IMR-90 (cell line): ENCODE measurements at places on chromosomes 2 and 18. TPM values are rescaled to one million over a fixed set of nuclear protein-coding genes. Genes with fewer than 3 reads are reported as not detected.

DNA sequence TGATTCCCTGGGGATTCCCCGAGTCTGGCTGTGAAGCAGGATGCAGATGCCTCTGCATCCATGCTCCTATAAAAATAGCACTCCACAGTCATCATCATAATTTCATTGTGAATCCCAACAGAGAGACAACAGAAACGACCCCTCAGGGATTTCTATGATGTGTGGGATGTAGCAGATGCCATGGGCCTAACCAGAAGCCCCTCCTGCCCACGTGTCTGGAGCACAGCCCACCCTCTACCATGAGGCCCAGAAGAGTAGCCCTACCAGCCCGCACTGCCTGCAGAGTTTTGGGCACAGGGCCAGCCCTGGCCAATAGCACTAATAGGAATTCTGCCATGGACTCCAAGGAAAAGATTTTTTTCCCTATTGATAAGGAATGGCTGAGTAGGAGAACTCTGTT, 66.6 kb downstream of the GYPC start:
- no peak for DNase-seq

AMER3 gene
- total RNA-seq, result not detected in 2 replicates

GKN2 gene
- not detected in 2 replicates for total RNA-seq

HDAC4 gene
- total RNA-seq, result 3.3 and 7.2 TPM in 2 replicates

GRCh38 chr2:171800639-171801038, 93.4 kb downstream of the SLC25A12 start:
- DNase-seq, result peak; percentile 12

GPR75 gene
- total RNA-seq, result 1.4 and 1.7 TPM in 2 replicates

- peak; percentile 67 for DNase-seq
Measured at GRCh38 chr2:149703281-149703680, 115.7 kb upstream of the MMADHC start.

DNA sequence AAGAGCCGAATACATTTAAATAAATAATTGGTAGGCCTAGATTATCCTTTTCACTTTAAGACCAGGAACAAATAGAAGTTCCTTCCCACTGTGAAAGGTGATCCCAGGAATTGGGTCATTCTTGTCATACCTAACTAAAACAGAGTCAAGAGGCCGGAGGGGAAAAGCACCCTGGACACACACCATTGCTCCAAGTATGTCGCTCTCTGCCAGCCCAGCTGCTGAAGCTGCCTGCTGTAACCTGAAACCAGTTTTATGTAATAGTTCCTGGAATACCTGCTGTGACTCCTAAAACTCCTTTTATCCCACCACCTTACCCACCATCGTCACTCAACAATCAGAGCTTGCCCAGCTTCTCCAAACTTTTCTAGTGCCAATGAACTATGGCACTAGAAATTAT, 217.1 kb downstream of the PTPRM start:
- DNase-seq, result no peak
